Left hindlimb (tissue), 1 donor: ENCODE measurements at places on chromosomes 7 and 10.

DNA sequence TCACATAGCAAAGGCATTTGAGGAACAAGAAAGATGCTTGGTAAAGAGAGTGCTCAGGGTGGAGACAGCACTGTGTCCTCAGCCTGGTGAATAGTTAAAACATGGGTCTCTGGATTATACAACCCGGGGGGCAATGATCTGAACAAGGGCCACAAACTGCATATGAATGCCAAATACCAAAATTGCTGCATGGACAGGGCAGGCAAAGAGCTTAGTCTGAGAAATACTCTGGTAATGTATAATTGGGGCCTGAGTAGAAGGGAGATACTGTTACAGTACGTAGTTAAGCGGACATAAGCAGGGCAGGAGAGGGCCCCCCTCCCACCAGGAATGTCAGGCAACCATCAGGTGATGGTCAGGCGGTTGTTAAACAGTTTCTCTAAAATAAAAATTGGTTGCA, 99.3 kb upstream of the CDK1 start:
- no peak for DNase-seq

- DNase-seq, result no peak
Observed at GRCh38 chr7:84183741-84184140, 10.8 kb downstream of the SEMA3A start.

DNA sequence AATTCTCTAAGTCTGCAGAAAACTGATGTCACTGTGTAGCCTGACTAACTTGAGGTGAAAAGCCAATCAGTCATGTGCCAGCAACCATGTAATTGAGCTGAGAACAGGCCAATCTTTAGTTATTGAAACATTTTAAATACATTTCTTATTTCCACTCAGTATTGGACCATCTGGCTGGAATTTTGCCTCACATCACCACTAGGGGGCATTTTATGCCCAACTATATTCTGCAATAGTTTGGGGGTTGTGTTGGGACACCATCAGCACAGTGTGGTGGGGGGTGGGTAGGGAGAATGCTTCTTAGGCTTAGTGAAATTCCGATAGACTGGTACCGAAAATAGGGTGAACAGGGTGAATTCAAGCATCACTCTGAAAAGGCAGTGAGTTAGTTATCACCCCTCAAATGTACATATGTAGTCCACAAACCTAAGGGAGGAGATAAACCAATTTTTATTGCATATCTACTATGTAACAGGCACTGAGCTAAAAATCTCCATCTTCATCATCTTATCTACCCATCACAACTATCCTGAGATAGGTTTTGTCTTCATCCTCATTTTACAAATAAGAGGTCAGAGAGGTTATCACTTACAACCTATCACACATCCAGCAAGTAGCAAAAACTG, 17.8 kb downstream of the NPSR1 start:
- DNase-seq, result no peak

DNA sequence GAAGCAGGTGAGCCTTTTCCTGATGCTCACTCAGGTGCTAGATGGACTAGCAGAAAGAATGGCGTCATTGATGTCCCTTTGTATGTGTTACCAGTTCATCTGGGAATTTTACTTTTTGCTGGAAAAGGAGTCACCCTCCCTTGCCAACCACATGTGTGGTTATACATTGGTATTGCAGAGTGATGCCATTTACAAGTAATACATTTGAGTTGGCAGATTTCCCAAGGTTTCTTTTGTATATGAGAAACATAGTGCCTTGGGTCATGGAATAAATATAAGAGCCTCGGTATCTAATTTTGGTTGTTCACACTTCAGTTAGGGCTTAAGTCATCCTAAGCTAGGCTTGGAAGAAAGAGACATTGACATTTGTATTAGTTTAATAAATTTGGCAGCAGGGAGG, 10.4 kb upstream of the ATXN7L1 start:
- no peak for DNase-seq

- DNase-seq, result no peak
Observed at GRCh38 chr10:3750006-3750816, 34.8 kb downstream of the KLF6 start.

GRCh38 chr7:138849701-138850100, 51.7 kb upstream of the ATP6V0A4 start:
- no peak for DNase-seq

GRCh38 chr7:100419660-100420226, 8.8 kb downstream of the ZCWPW1 start:
- no peak for DNase-seq

DNA sequence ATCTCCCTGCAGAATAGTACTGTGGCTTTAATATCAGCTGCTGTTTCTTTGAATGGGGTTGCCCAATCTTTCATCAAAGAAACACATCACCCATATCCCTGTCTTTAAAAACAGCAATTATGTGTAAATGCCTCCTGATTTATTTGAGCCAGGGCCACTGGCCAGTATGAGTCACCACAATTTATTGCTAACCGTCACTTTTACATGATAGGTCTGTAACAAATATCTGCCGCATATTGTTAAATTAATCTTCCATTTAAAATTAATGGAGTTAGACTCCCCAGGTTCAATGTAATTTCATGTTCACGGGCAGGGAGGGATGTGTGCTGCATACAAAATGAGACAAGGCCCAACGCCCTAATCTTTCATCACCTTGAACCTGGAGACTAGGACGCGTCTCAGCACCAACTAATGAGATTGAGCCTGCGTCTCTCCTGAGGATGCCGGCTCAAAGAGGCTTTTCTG, 673.4 kb downstream of the AUTS2 start:
- DNase-seq, result no peak

DNA sequence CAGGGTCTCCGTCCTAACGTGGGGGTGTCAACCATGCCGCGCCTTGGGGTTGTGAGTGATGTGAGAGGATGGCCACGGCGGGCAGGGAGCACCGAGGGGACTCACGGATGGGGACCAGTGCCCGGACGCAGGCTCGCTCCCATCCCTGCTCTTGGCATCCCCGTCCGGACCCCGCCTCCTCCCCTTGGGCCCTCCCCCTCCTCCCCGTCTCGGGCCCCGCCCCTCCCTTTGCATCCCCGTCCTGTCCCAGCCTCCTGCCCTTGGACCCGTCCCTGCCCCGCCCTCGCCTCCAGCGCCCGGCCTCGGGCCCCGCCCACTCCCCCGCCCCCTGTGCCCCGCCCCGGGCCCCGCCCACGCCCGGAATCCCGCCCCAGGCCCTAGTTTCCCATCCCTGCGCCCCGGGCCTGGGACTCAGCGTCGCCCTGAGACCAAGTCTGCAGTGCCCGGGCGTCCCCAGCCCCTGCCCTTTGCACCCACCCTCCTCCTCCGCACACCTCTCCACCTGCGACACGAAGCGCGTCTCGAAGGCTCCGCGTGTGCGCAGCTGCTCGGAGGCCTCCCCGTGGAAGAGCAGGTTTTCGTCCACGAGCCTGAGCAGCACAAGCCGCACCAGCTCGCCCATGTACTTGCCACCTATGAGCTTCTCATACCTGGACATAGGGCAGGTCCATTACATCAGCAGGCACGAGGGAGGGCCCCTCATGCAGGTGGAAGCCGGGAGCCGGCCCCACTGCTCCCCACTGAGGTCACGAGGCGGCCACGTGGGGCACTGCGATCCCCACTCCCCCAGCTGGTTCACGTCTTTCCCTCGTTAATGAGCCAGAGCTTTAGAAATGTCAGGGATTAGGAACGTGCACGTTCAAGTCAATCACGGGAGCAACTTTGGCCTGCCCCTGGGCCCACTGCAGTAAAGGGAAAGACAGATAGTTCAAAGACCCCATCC, 5.1 kb upstream of the MYL7 start:
- peak; percentile 82 for DNase-seq

GRCh38 chr7:119392-120163, 72.8 kb upstream of the FAM20C start:
- peak; percentile 70 for DNase-seq

DNA sequence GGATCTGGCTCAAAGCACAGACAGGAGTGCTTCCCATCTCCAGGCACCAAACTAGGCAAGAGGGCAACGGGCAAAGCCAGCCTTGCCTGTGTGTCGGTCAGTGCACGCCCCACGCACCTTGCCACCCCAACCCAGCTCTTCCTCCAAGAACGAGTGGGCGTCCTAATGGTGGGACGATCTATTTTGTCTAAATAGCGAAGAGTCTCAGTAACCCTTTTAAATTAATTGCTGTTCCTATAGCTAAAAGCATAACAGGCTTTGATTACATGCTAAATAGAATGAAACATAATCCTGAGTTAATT, 12.2 kb downstream of the EN2 start:
- DNase-seq, result no peak

GRCh38 chr7:105185290-105186010, 171.4 kb downstream of the KMT2E start:
- DNase-seq, result no peak

DNA sequence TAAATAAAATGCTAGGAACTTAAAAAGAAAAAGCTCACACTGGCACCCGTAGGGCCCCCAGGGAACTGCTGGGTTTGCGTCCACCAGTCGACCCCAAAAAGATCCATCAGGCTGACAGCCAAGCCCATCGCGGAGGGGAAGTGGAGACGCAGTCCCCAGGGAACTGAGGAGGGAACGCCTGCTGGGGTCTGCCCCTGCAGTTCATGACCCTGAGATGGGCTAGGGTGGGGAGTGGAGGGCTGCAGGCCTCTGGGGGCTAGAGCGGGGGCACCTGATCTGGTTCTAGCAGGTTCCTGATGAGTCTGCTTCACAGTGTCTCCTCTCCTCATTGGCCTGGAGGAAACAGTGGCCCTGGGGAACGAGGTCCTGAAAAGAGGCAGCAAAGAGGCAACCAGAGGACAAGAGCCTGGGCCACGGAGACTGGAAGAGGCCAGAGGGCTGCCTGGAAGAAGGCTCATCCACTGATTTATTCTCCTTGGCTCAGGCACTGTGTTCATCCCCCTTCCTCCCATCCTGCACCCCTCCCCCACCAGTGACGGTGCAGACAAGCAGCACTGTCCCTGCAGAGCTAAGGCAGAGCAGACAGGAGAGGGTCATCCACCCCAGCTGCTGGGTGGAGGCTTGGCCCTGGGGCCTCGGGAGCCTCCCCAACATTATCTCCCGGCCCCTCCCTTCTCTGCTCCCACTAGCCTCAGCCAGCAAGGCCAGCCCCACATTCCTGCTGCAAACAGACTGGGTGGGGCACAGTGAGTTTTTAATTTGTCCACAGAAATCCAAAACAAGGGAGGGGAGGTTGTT, 24.7 kb upstream of the HSPA12A start:
- no peak for DNase-seq

- no peak for DNase-seq
Observed at GRCh38 chr10:110569122-110569521, 1.6 kb downstream of the SMC3 start.

GRCh38 chr7:28017372-28017771, 163.2 kb downstream of the JAZF1 start:
- no peak for DNase-seq

DNA sequence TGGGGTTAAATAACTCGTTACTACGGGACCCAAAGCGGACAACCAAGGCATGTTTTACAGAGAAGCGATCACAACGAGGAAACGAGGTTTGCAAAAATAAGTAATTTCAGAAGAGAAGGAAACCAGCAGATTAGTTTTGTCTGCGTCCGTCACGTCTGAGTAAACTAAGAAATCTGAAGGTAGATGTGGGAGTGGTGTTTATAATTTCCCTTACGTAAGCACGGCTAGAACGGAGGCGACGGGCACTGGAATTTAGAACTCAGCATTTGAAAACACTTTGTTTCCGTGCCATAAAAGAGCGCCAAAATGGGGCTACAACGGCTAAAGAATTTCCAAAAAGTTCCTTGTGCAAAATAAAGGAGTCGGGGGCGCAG, 718 bp upstream of the UMAD1 start:
- DNase-seq, result no peak

GRCh38 chr7:157032128-157032527, 21.7 kb upstream of the MNX1 start:
- no peak for DNase-seq

DNA sequence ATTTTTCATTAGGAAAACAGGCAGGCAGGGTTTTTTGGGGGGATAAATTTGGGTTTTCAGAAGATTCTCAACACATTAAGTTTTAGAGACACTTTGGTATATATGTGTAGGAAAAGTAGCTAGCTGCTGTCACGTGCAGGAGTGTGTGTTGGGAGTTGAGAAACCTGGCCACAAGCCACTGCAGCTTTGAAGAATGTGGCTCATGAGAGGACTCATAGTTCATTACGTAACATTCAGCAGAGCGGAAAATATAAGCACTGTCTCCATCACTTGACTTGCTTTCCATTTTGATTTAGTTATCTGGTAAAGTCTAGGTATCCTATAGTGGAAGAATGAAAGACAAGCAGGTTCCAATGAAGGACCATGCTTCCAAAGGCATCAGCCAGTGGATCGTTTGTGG, 31.2 kb downstream of the SMNDC1 start:
- peak; percentile 37 for DNase-seq

- DNase-seq, result no peak
Observed at GRCh38 chr7:3960050-3960763, 659.2 kb downstream of the SDK1 start.

GRCh38 chr10:123129618-123130271, 6.0 kb upstream of the HMX3 start:
- no peak for DNase-seq

DNA sequence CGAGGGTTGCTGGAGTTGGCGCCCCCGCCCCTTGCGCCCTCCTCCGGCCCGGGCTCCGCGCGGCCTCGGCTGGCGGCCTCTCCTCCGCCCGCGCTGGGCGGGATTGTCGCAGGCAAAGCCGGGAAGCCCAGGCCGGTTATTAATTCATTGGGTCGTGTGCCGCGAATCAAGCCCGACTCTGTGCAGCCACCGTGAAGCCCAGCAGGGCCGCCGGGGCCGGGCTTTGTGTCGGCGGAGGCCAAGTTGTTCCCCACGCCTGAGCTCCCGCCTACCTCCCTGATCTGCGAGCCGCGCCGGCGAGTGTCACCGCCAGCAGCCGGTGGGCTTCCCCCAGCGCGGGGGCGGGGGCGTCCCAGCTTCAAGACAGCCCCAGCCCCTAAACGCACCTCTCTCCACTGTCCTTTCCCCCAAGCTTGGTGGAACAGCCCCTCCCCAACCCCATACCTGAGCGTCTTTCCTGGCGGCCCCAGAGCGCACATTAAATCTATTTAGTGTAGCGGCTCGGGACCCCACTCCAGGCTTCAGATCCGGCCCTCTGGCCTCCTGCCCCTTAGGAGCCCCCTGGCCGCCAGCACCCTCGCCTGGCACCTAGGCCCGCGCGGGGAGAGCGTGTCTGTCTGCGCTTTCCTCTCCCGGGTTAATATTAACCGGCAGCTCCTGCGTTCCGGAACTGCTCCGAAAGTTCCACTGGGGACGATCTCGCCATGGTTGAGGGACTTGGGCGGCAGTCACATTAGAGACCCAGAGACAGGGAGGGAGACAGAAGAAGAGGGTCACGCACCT, 3.5 kb downstream of the SHH start:
- no peak for DNase-seq

GRCh38 chr10:122480146-122480833, 18.9 kb downstream of the HTRA1 start:
- no peak for DNase-seq

- no peak for DNase-seq
Observed at GRCh38 chr10:82827901-82828300, 952.9 kb downstream of the NRG3 start.
